ENCODE measurements at places on chromosomes 4 and X.

- DNase-seq = no peak
Observed at GRCh38 chrX:152637649-152638442, at the start of gene GABRQ. TSS of gene GABRQ (plus strand) at chrX:152637895. CDS start at chrX:152638203, 308 bp downstream.

GRCh38 chrX:118675966-118676349 is 51.4 kb upstream of the IL13RA1 start:
- DNase-seq = no peak

GRCh38 chr4:8642651-8643321 is 50.2 kb downstream of the CPZ start:
- DNase-seq = no peak

DNA sequence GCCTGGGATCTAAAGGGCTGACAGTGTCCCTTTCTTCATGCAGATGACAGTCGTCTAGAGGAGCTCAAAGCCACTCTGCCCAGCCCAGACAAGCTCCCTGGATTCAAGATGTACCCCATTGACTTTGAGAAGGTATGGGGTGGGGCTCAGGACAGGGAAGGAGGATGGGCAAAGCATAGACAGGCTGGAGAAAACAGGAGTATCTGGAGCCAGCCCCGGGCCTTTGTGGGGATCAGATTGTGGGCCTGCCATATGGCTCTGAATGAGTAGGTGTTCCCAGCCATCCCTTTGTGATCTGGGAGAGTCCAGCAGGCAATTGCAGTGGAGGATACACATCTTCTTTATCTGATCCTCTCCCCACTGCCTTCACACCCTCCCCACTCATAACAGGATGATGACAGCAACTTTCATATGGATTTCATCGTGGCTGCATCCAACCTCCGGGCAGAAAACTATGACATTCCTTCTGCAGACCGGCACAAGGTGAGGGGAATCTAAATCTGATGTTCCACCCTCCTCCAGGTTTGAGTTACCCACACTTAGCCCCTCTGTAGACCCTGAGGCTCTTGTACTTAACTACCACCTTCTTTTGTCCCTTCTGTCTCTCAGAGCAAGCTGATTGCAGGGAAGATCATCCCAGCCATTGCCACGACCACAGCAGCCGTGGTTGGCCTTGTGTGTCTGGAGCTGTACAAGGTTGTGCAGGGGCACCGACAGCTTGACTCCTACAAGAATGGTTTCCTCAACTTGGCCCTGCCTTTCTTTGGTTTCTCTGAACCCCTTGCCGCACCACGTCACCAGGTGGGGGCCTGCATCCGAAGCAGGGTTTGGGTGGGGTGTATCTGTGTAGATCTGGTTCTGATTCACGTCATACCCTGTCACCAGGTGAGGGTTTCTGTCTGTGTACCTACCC is 5.8 kb upstream of the CDK16 start:
- DNase-seq = no peak

GRCh38 chr4:141340458-141340857 is 119.8 kb downstream of the ZNF330 start:
- DNase-seq = no peak

GRCh38 chr4:71288875-71289274 is 49.9 kb upstream of the SLC4A4 start:
- DNase-seq = no peak

- DNase-seq = no peak
Observed at GRCh38 chr4:14867847-14868246, 134.4 kb upstream of the CPEB2 start.

DNA sequence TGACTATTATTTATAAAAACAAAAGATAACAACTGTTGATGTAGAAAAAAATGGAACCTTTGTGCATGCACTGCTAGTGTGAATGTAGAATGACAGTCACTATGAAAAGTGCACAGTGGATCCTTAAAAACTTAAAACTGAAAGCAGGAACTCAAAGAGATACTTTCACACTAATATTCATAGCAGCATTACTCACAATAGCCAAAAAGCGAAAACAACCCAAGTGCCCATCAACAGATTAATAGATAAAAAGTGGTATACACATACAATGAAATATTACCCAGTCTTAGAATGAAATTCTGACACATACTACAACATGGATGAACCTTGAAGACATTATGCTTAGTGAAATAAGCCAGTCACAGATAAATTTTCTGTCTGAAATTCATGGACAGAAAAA is 23.8 kb downstream of the CENPC start:
- DNase-seq = no peak

DNA sequence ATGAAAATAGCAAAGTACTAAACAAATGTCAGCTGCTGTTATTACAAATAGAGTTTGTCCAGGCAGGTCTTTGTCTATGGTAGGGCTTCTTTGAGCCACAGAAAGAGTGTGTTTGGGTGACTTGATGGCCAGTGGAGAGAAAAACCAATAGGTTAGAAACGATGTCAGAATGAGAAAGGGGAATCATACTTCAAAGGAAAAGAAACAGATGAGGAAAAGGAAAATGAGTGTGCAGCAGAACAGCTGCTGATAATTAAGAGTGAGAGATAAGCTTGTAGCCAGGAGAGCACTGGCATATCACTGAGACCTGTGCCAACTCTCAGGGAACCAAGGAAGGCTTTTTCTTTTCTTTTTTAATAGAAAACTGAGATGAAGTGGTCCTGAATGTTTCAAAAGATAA is 257.2 kb downstream of the ARHGAP24 start:
- DNase-seq = no peak

- DNase-seq = no peak
Observed at GRCh38 chrX:136214551-136214950, 36.6 kb downstream of the MAP7D3 start.

DNA sequence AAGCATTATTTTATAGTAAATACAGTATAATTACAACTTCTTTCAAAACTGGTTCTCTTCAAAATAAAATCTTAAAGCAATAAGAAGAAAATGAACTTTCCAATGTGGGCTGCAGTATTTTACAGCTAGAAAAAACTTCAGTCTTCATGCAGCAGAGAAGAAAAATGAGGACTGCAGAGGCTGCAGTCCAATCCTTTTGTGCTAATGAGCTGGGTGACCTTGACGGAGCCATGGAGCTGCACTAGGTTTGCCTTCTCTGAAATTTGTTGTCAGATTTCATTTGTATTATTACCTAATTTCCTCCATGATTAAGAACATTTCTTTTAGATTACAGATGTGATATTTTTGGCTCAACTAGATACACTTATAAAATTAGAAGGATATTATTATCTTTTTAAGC is 245.2 kb upstream of the ADAMTS3 start:
- DNase-seq = no peak

GRCh38 chr4:169770416-169770815 is 12.7 kb upstream of the HPF1 start:
- DNase-seq = no peak

- DNase-seq = no peak
Observed at GRCh38 chrX:38890963-38891362, 89.7 kb downstream of the MID1IP1 start.

DNA sequence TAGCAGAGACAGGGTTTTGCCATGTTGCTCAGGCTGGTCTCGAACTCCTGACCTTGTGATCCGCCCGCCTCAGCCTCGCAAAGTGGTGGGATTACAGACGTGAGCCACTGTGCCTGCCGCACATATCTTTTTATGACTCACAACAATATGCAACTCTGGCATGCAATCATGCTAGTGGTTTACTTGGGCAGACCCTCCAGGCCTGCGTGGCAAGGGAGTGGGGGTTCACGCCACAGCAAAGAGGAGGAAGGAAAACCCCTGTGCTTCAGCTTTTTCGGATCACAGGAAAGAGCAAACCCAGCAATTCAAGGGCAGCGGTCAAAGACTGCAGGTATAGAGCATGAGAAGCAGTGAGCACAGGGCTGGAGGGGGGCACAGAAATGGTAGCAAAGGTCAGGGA is 48.3 kb upstream of the CD99 start:
- DNase-seq = no peak

DNA sequence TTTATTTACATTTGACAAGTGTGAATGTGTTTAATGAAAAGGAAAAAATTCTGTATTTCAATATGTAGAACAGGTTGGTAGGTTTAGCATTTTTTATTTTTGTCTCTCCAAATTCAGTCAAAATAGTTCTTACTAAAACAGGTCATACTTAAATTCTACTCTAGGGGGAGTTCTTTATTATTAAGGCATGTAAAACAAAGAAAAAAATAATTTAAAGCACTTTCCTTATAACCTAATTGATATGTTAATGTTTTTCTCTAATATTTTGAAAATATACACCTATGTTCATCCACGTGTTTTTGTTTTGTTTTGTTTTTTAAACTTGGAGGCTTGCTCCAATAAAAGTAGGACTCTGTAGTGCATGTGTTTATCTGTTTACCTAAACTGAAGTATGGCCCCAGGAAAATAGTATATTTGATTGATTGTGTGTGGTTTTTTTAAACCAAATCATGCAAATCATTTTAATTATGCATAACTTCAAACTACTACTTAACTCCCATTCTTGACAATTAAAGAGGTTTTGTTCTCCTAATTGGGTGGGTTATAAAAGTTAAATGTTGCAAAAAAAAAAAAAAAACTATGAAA is 562.7 kb downstream of the RPA4 start:
- no peak for DNase-seq

DNA sequence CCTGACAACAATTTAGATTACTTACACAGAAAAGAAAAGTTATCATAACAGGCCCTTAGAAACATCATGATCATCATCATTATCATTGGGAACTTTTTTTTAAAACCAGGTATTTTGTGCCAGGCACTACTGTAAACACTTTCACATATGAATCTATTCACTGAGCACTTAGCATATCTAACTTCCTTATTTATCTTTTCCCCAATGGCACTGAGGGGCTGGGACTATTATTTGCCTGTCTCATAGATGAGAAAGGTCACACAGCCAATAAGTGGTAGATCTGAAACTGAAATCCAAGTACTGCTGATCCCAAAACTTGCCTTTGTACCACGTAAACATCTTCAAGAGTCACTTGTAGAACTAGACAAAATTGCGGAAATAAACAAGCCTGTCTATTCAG is 184.2 kb upstream of the RBPJ start:
- DNase-seq = no peak

GRCh38 chr4:139732991-139733570 is 67.5 kb downstream of the MGST2 start:
- no peak for DNase-seq

GRCh38 chr4:151417766-151418376 is 8.9 kb downstream of the FHIP1A start:
- no peak for DNase-seq

GRCh38 chr4:114659386-114660008 is 60.9 kb downstream of the UGT8 start:
- no peak for DNase-seq

DNA sequence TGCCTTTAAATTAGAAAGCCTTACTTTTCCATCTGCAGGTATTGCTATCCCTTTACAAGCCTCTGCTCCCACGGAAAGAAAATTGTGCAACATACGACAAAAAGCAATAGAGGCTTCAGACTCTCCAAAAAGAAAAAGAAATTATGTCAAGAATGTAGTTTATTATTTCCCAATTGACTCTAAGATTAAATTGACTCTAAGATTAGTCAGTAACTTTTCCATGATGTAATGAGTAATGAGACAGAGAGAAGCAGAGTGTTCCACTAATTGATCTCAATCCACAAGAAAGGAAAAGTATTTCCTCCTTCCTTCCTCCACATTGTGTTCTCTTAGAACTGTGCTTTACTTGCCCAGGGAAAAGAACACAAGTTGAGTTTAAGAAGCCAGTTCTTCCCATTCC is 345.7 kb upstream of the HS3ST1 start:
- no peak for DNase-seq

DNA sequence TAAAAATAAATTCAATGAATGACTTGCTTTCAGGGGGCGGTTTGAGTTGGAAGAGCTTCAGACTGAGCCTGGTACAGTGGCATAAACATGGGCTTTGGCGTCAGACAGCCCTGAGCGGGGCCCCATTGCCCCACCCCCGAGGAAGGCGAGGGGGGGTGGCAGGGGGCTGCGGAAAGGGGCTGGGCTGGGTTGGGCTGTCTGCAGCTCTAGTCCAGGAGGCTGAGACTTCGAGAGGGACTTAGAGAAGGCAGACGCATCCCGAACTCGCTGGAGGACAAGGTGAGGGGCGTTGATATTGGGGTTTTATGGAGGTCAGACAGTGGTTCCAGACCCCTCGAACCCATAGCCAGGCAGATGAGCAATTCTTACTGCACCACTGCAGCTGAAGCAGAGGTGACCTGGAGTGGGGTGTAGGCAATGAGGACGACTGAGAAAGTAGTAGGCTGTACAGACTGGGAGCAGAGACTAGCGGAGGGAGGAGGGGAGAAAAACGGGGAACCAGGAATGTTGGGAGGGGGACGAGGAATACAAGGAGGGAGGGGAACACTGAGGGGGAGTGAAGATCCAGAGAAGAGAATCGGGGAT is at the start of gene MAGED2:
MAGED2 (plus strand) TSS at position 222 of the 585 bp plus-strand sequence. CDS start 1,587 bp downstream, outside the sequence.
- no peak for DNase-seq

DNA sequence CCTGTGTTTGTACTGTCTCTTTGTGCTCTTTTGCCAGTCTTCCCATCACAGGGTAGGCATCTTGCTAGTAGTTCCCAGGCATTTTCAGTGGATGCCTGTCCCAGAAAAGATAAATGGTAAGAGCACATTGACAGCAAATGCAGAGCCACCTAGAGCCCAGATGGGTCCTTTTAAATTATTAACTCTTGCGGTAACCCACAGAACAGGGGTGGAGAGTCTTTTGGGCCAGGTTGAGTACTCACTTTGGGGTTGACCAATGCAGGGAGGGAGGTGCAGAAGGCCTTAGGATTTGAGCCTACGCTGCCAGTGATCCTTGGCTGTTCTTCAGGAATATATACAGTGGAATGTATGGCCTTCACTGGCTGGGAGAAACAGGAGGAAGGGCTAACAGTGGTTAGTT is 173.8 kb downstream of the MSN start:
- no peak for DNase-seq

DNA sequence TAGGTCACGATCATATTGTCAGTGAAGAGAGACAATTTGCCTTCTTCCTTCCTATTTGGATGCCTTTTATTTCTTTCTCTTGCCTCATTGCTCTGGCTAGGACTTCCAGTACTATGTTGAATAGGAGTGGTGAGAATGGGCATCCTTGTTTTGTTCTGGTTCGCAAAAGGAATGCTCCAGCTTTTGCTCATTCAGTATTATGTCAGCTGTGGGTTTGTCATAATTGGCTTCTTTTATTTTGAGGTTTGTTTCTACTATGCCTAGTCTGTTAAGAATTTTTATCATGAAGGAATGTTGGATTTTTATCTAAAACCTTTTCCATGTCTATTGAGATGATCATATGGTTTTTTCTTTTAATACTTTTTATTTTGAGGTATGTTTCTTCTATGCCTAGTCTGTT is 152.3 kb upstream of the MAD2L1 start:
- DNase-seq = no peak

DNA sequence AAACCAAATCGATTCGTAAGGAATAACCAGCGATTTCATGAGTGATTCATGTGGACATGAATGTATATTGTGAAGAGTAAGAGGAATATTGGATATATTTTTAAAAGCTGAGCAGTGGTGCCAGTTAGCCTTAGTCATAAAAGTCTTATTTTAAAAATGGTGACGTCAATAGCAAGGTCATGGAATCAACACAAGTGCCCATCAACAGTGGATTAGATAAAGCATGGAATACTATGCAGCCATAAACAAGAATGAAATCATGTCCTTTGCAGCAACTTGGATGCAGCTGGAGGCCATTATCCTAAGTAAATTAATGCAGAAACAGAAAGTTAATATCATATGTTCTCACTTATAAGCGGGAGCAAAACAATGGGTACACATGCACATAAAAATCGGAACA is 89.0 kb upstream of the STOX2 start:
- DNase-seq = no peak

Data from activated naive CD4-positive, alpha-beta T cell (primary cell).